ENCODE measurements at places on chromosomes 4 and X.

DNA sequence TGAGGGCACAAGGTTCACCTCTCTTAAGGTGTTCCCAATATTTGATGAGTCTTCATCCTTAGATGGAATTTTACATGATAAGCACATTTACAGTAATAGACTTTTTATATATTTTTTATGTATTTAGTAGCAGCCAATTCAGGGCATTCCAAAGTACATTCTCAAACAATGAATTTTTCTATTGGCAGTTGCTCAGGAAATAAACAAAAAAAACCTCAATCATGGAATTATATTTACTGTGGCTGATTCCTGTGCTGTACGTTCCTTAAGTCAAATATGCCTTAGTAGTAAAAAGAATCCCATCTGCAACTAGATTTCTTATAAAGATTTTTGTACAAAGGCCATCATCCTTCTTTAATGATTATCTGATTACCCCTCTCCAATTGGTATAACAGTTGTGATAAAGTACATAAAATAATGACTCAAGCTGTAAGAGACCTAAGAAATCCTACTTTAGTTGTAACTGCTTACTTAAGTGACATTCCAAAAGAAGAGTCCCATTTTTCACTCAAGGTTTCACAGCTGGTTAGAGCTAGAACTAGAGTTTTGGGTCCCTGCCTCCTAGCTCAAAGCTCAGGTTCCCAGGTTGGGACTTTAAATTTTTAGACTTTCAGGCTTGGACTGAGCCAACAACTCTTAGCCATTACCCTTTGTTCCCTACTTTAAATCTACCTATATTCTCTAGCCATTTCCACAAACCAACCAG is 152.7 kb downstream of the FHIP1A start:
- no peak for DNase-seq

- DNase-seq, result no peak
These were observed 122.0 kb upstream of the LDB2 start for GRCh38 chr4:17020451-17020850.

DNA sequence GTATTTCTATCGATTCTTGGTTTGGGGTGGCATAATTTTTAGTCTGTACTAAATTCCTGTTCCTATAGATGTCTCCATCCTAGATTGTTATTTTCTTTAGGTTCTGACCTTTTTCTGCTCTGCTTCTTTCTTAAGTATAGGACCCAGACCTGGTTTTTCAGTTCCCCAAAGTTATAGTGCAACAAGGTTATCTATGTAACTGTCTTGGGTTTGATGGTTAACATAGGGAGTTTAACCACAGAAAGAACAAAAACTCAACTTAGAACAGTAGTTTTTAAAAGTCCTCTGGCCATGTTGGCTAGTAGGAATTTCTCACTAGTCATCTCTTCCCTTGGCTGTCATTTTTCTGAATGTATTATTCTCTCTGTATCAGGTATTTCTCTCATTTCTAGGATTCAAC is 38.8 kb upstream of the MAD2L1 start:
- DNase-seq, result no peak

- no peak for DNase-seq
These were observed 156.3 kb downstream of the CBR4 start for GRCh38 chr4:168853770-168854169.

DNA sequence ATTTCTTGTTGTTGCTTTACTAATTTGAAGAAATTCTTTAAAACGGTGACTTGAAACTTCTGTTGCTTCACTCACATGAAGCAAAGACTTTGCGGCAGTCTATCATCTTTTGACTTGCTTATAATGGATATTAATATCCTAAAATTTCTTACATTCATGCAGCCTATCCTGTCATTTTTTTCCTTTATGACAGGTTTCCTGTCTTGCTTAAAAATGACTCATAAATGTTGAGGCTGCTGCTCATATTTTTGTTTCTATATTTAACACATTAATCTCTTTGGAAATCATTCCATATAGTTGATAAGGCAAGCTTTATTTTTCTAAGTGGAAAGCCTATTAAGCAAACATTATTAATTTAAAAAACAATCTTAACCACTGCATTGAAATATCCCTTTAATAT is 176.6 kb upstream of the GALNTL6 start:
- no peak for DNase-seq

GRCh38 chrX:125295337-125295736 is 24.3 kb upstream of the TEX13C start:
- no peak for DNase-seq

GRCh38 chr4:79584352-79584751 is 176.3 kb upstream of the GK2 start:
- DNase-seq, result no peak

Measured in neuronal stem cell (in vitro differentiated cells).